ENCODE measurements at places on chromosomes 3 and 15.

DNA sequence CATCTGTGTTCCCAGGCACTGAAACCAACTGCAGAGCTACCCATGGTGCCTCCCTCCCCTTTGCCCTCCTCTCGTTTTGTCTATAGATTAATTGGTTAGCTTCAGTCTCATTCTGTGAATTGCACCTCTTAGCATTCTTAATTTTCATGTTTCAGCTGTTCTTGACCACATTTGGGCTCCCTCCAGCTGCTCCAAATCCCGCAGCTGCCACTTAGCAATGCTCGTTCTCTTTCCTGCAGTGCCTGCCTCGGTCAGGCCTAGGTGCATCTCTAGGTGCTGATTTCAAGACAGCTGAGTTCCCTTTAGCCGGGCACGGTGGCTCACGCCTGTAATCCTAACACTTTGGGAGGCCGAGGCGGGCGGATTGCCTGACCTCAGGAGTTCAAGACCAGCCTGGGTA, 47.0 kb upstream of the SMAD3 start:
- DNase-seq: no peak

- DNase-seq: no peak
These were observed 9.0 kb downstream of the ZNF662 start for GRCh38 chr3:42914771-42915515.

- DNase-seq: no peak
These were observed 11.3 kb downstream of the TMEM108 start for GRCh38 chr3:133049491-133049890.

DNA sequence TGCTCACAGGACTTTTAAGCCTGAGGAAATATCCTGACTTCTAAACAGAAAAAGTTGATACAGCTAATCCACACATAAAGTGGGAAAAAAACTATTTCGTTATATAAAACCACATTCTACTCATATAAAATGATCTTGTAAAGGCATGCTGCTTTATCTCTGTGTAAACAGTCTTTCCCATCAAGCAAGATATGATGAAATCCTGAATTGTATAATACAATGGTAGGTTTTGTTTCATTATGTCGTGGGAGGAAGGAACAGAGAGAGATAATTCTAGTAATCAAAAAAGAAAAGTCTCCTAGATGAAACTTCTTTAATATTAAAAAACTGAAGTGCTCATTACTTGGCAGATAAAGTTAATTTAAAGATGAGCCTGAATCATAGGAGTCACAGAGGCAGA, 92.6 kb upstream of the SNTN start:
- no peak for DNase-seq

DNA sequence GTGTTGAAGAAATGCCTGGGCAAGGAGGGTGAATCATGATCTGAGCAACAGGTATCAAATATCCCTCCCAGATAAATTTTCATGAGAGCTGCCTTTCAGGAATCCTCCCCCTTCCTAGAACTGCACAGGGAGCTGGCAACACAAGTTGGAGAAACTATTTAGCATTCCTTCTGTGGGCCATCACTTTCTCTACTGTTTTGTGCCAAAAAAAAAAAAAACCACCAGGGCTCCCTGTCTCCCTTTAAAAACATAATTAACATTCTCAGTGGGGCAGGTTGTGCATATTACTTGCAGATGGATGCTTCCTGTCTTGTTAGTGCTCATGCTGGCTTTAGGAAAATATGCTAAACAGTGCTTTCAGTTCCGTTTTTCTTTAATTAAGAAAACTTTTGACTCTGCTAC, 234.9 kb upstream of the LMCD1 start:
- DNase-seq: no peak

DNA sequence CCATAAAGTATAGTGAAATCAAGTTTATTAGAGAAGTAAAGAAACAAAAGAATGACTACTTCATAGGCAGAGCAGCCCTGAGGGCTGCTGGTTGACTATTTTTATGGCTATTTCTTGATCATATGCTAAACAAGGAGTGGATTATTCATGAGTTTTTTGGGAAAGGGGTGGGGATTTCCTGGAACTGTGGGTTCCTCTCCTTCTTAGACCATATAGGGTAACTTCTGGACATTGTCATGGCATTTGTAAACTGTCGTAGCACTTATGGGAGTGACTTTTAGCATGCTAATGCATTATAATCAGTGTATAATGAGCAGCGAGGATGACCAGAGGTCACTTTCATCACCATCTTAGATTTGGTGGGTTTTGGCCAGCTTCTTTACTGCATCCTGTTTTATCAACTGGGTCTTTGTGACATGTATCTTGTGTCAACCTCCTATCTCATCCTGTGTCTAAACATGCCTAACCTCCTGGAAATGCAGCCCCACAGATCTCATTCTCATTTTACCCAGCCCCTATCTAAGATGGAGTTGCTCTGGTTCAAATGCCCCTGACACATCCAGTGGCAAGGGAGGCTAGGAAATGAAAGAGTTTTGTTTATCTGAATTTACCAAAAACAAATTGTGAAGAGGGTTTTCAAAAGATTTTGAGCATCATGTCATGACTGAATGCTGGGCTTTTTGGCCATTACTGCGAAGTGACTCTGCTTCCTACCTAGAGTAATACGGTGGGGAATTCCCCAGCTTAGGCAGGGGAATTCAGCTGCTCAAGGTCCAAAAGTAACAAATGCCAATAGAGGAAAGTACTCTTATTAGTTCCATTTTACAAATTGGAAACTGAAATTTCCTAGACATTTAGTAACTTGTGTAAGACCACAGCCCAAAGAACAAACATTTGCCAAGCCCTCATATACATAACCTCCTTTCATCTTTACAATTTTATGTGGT, 6.2 kb upstream of the SPSB4 start:
- DNase-seq: no peak

DNA sequence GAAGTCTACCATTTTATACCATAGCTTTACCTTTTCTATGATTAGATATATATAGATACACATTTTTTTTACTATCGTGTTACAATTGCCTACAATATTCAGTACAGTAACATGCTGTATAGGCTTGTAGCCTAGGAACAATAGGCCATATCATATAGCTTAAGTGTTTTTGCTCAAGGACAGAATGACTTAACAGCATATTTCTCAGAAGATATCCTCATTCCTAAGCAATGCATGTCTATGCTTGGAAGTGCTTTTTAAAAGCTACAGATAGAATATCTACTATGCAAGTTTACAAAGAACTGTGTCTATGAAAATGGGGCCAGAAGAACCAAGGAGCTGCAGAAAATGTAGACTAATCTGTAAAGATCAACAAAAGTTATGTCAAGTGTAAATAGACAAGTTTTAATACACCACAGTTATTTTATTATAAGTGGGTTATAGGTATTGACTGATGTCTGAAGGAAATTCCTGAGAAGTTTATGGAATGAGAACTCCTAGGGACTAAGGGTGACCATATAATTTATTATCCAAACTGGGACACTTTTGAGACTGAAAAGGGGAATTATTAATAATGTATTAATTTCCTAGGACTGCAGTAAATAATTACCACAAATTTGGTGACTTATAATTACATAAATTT, 138.7 kb upstream of the TGFBR2 start:
- DNase-seq: no peak

DNA sequence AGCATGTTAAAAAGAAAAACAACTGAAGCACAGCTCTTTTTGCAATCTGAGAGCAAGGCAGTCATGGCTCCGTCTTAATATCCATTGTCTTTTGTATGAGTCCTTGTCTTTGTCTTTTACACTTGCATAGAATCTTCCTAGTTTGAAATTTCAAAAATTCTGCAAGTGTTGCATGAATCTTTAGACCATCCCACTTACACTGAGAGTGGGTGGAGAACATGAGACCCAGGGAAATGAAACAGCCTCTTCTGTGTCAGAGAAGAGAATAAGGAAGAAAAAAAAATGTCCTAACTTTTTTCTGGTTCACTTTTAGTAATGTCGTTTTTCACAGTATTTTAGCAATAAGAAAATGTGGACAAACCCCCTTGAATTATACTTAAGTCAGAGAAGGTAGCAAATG, 12.1 kb upstream of the DCLK3 start:
- DNase-seq: no peak

- DNase-seq: peak; percentile 32
These were observed 55.3 kb downstream of the CCDC33 start for GRCh38 chr15:74291101-74292071.

DNA sequence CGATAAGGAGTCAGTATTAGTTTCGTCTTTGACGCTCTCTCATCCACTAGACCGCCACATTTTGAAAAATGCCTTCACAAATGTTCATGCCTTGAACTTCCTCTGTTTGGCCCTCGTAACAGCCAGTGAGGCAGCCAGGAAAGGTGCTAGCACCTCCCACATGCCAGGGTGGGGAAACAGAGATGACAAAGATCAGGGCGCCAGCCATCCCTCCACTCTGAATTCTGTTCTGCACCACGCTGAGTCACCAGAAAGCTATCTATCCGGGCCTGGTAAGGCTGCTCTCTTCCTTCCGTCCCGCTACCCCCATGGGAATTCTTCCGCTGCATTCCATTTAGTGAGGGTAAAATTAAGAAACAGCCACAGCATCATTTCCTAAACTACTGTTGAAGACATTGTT, 31.3 kb upstream of the BCL2L10 start:
- no peak for DNase-seq

GRCh38 chr15:91068436-91068835, 31.6 kb upstream of the SV2B start:
- no peak for DNase-seq

- no peak for DNase-seq
These were observed 9.6 kb upstream of the TIPARP start for GRCh38 chr3:156664831-156665178.

GRCh38 chr3:140941090-140941433, 574 bp upstream of the SLC25A36 start:
- DNase-seq: no peak

DNA sequence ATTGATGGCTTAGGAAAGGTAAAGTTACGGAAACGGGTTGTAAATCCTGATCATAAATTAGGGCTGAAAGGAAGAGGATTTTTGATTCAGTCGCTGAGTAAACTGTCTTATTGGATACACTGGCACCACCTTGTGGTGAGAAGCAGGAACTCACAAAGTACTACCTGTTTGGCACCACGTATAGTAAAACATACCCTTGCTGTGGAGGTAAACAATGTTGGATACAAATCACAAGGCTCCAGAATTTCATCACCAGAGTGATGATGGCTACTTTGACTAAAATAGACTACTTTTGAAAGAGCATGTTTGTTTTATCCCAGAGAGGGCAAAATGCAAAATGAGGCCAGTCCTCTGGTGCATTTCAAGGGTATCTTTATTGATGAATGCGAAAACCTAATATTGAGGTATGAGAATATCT, 216.9 kb downstream of the IGSF11 start:
- DNase-seq: peak; percentile 42

GRCh38 chr3:49666592-49666991, 7.6 kb upstream of the APEH start:
- no peak for DNase-seq

- DNase-seq: no peak
These were observed 736 bp downstream of the IREB2 start for GRCh38 chr15:78438619-78439285.

DNA sequence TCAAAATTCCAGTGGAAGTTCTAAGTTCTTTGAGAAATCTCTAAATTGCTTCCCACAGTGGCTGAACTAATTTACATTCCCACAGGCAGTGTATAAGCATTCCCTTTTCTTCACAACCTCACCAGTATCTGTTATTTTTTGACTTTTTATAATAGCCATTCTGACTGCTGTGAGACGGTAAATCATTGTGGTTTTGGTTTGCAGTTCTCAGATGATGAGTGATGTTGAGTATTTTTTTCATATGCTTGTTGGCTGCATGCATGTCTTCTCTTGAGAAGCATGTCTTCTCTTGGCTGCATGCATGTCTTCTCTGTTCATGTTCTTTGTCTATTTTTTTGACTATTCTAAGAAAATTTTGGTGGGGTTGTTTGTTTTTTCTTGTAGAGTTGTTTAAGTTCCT, 499.6 kb upstream of the CCDC54 start:
- DNase-seq: no peak

- DNase-seq: no peak
These were observed 17.5 kb downstream of the SLC12A8 start for GRCh38 chr3:125194849-125195601.

- no peak for DNase-seq
These were observed 83.2 kb downstream of the COL8A1 start for GRCh38 chr3:99721633-99722007.

DNA sequence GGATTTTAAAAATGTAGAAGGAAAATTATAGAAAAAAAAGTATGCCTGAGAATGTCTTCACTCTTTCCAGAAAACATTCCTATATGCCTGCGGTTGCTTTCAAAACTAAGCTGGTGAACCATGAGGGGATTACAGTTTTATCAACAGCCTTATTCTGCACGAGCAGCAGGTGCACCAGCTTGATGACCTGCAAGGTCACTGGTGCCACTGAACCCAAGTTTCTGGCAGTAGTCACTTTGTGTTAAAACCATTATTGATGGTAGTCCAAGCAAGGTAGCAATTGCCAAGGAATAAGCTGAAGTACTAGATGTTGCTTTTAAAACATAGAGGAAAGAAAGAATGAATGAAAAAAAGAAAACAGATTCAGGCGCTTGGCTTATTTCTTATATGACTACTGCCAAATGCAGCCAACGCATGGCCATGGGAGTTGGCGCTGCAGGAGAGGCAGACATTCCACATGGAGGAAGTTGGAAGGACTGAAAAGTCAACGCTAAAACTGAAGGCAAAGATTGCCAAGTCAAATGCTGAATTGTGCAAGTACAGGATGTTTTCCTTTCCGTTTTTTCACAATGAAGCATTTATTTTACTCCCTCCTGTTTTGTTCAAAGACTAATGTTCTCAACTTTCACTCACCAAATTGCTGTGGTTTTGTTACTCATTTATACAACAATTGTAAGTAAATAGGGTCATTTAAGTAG, 601.4 kb downstream of the CADM2 start:
- DNase-seq: no peak

GRCh38 chr15:78983146-78983918, 38.5 kb upstream of the CTSH start:
- DNase-seq: no peak

DNA sequence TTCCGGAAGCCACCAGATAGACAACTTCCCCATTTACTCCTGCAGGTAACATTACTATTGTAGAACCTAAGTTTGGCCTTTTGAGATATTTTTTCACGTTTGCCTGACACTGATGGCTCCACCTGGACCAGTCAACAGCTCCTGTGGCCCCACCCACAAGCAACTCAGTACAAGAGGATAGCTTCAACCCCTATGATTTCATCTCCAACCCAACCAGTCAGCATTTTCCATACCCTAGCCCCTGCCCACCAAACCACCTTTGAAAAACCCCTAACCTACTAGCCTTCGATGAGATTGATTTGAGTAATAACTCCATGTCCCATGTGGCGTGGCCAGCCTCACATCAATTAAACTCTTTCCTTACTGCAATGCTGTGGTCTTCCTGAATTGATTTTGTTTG, 950 bp upstream of the EHHADH start:
- DNase-seq: no peak

Data from DMS 273 treated with DMSO at 0.1 percent for 48 hours (cell line).